ENCODE measurements at places on chromosomes 3 and 15.

- peak; percentile 96 for DNase-seq
Measured at GRCh38 chr15:90101969-90102890, at the start of gene IDH2. Gene IDH2 (minus strand): TSS chr15:90102468. CDS start chr15:90102390, 78 bp downstream.

DNA sequence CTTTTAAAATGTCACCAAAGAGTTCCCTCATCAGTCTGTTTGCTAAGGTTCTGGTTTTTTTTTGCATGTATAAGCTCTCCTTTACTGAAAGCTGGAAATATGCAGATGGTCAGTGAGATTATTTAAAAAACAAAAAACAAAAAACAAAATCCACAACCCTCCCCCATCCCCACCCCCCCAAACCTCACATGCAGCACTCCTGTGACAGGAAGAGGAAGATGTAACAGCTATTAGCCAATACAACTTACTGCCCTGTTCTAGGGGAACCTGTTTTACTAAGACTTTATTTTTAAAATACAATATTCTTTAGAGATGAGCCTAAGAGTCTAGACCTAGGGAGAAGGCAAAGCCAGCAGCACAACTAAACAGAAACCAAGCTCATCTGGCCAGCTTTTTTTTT lies 39.5 kb downstream of the ANP32A start:
- DNase-seq, result no peak

DNA sequence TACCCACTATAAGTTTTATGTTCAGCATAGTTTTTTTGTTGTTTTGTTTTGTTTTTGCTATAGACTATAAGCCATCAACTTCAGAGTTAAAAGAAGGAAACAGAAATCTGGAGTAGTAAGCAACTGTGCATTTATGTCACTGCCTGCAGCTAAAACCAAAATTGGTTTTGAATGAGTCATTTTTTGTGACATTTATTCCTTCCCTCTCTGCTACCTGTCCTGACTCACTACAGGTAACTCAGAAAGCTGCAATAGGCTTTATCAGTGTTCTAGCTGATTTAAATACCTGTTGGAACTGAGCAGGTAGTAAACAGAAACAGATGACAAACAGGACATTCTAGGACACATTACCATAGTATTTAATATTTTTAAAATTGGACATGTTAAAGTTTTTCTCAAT lies 393.3 kb upstream of the WNT5A start:
- DNase-seq, result no peak

DNA sequence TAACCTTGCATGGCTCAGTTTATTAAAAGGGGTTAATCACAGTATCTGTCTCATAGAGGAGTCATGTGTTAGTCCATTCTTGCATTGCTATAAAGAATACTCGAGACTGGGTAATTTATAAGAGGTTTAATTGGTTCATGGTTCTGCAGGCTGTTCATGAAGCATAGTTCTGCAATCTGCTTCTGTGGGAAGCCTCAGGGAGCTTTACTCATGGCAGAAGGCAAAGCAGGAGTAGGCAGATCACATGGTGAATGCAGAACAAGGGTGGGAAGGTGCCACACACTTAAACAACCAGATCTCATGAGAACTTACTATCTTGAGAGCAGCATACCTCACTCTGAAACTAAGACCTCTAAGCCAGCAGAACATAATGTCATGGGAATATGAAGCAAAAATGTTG lies 42.2 kb upstream of the PTX3 start:
- DNase-seq, result no peak

- DNase-seq, result peak; percentile 70
Measured at GRCh38 chr15:40340038-40340739, 550 bp downstream of the CCDC9B start.

GRCh38 chr3:59595830-59596229 lies 546.0 kb upstream of the CFAP20DC start:
- DNase-seq, result no peak

DNA sequence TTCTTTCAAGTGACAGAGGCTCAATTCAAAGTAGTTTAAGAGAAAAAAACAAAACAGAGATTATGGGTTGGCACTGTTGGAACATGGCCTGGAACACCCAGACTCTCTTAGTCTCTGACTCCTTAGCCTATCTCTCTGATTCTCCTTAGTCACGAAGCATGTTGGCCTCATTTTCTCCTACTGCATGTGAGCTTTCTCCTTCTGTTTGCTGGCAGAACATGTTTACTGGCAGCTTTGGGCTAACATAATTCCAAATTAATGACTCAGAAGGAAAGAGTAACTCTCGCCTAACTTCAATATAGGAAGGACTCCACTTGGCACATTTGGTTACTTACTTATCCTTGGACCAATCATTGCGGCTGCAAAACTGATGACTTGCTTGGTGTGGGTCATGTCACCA lies 21.7 kb upstream of the CCDC39 start:
- no peak for DNase-seq

DNA sequence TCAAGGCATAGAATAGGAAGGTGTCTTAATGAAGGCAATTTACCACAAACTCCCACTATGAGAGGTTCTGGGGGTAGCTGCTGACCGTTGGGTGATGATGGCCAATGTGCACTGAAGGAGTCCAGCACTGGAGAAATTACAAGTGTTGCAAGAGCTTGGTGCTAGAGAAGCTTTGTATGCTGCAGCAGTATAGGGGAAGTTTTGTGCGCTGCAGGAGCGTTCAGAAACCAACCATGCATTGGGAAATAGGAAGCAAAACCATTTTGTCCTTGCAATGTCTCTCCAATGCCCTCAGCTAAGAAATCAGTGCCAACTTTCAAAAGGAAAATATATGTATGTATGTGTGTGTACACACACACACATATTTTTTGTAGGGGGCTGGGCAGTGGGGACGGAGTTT lies 441.6 kb upstream of the NAALADL2 start:
- no peak for DNase-seq

GRCh38 chr3:62873451-62873760 lies 1.8 kb downstream of the CADPS start:
- peak; percentile 21 for DNase-seq

DNA sequence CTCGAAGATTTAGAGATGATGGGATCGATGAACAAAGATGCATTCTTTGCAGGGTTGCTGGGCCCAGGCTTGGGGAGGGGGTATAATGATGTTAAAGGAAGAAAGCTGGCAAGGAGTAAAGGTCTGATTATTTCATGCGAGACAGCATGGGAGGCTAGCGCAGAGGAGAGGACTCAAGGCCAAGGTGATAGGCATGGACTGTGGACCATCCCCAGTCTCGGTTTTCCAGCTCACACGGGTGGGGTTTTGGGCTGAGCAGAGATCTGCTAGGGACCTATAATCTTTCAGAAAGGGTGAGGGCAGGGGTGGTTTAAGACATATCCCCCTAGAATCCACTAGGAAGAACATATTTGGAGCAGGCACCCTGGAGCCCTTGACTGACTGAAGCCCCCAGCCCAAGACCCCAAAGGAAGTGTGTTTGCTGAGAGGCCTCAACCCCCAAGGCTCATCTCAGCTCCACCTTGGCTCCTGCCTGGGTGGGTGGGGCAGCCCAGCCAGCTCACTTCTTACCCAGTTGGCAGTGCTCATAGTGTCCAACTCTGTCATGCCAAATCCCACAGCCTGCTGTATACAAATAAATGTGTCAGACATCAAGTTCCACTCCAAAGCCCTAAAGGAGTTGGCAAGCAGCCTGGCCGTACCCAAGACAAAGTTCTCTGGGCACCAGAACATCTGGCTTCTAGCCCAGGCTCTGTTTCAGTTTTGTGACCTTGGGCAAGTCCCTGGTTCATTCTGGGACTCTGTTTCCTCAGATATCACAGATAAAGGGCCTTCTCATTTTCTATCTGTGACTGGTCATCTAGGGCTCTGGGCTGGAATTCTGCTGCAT lies 17.9 kb downstream of the ACSBG1 start:
- DNase-seq, result no peak

DNA sequence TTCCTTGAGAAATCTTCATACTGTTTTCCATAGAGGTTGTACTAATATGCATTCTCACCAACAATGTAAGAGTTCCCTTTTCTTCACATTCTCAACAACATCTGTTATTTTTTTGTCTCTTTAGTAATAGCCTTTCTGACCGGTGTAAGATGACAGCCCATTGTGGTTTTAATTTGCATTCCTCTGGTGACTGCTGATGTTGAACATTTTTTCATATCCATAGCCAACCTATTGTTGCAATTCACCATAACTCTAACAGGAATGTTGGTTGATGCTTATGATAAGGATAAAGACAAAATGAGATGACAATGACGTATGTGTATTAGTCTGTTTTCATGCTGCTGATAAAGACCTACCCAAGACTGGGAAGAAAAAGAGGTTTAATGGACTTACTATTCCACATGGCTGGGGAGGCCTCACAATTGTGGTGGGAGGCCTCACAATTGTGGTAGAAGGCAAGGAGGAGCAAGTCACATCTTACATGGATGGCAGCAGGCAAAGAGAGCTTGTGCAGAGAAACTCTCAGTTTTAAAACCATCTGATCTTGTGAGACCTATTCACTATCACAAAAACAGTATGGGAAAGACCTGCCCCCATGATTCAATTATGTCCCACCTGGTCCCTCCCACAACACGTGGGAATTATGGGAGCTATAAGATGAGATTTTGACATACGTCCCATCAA lies 37.6 kb upstream of the RHCG start:
- DNase-seq, result no peak

DNA sequence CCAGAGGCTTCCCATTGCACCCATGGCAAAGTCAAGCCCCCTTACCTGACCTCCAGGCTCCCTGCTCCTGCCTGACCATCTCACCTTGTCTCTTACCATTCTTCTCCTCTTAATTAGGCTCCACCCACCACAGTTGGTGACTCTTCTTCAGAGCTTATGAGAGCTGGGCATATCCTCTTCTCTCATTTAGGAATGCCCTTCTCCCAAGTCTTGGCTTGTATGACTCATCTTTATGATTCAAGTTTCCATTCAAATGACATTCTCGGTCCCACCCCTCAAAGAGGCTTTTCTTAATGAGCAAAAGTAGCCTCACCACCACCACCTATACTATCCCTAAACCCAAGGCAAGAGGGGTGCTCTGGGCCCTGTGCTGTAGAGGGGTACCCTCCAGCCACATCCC lies 55.3 kb upstream of the NUDT16 start:
- DNase-seq, result no peak
